ENCODE measurements at places on chromosomes 5 and 9. TPM values are rescaled to one million over a fixed set of nuclear protein-coding genes. Genes with fewer than 3 reads are reported as not detected.

Gene SHISAL2B
- total RNA-seq = 143 TPM

- peak overlapping the region; percentile 9 for H3K4me3 ChIP-seq
- peaks cover 40% of the 10 kb centered on the region for H3K36me3 ChIP-seq
- H3K4me1 ChIP-seq = peaks cover 8% of the 10 kb centered on the region
- no peaks in the 10 kb centered on the region for H3K27me3 ChIP-seq
These were observed 50.2 kb downstream of the PLPP1 start for GRCh38 chr5:55484531-55484930.

GRCh38 chr5:169650701-169651331 is 13.7 kb downstream of the DOCK2 start:
- no peak overlapping the region for H3K4me3 ChIP-seq
- peaks cover 3% of the 10 kb centered on the region for H3K4me1 ChIP-seq
- no peaks in the 10 kb centered on the region for H3K36me3 ChIP-seq
- no peaks in the 10 kb centered on the region for H3K27me3 ChIP-seq

DNA sequence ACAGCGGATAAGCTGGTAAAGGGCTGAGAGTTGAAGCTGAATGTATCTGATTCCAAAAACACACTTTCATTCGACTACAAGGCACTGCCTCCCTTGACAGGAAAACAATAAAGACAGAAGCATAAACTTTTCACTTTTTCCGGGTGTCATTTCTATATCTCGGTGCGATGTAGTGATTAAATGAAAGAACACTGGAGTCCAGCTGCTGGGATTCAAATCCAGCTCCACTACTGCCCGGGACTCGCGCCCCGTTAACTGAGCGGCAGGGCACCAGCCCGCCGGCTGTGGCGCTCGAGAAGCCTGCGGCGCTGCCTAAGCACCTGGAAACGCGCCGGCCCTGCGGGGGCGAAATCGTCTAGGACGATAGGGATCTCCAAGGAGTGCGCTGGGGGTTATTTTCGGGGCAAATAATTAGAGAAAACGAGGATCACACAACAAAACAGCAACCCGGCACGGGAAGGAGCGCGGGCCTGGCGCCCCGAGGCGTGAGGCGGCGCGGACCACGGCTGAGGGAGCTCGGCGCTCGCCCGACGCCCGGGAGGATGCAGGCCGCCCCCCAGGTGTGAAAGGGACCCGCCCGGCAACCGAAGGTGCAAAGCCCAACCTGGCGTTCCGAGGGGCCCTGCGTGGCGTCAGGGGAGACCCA is 837 bp downstream of the UIMC1 start:
- DNase-seq = peak; percentile 83
- peak overlapping the region; percentile 88 for H3K4me3 ChIP-seq
- no peaks in the 10 kb centered on the region for H3K27me3 ChIP-seq
- H3K4me1 ChIP-seq = no peaks in the 10 kb centered on the region
- H3K36me3 ChIP-seq = peaks cover 5% of the 10 kb centered on the region

Data from endodermal cell (in vitro differentiated cells).